ENCODE measurements at places on chromosomes 6 and 20. TPM values are rescaled to one million over a fixed set of nuclear protein-coding genes. Genes with fewer than 3 reads are reported as not detected.
A peak's percentile ranks its signal among the peaks of the same experiment; 100 is the strongest.

Gene PLEKHG1
- total RNA-seq = 0.27 TPM

Gene MATN4
- 2.1 TPM for total RNA-seq

Gene RRAGD
- total RNA-seq = 7.8 TPM

Gene CLPSL2
- not detected for total RNA-seq

Gene FAM184A
- total RNA-seq = 9.0 TPM

Gene CD40
- total RNA-seq = 2.0 TPM

DNA sequence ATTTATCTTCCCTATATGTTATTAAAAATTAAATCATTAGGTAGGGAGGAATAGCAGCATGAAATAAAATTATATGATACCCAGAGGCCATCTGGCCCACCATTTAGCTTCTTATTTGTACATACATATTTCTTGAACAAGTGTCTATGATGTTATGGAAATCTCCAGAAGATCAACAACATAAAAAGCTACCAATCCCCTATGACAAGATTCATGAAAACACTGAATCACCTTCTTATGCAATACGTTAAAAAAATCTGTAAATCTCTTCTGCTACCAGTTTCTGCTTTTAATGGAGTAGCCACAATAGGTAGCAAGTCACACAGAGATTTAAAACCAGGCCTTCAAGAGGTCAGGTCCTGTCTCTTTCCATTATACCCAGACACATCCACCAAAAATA lies 125.8 kb upstream of the ENPP5 start:
- no peaks in the 10 kb centered on the region for H3K4me1 ChIP-seq
- no peak for DNase-seq
- H3K27ac ChIP-seq = no peak overlapping the region
- H3K27me3 ChIP-seq = peaks cover 12% of the 10 kb centered on the region

DNA sequence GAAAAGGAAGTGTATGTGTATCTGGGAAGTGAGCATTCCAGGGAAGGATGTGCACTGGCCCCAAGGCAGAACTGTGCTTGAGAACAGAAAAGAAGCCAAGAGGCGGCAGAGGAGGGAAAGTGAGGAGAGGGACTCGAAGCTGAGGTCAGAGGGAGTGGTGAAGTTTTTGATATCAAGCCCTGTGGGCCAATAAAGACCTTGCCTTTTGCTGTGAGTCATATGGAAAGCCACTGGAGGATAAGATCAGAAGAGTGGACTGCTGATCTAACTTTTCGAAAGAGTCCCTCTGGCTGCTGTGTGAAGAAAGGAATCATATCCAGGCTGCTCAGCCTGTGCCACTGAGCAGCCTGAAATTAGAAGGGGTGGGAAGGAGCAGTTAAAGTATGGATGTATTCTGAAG lies 99.4 kb downstream of the EYA4 start:
- no peaks in the 10 kb centered on the region for H3K4me1 ChIP-seq
- no peak overlapping the region for H3K27ac ChIP-seq
- no peak overlapping the region for H3K4me3 ChIP-seq
- no peak for DNase-seq

DNA sequence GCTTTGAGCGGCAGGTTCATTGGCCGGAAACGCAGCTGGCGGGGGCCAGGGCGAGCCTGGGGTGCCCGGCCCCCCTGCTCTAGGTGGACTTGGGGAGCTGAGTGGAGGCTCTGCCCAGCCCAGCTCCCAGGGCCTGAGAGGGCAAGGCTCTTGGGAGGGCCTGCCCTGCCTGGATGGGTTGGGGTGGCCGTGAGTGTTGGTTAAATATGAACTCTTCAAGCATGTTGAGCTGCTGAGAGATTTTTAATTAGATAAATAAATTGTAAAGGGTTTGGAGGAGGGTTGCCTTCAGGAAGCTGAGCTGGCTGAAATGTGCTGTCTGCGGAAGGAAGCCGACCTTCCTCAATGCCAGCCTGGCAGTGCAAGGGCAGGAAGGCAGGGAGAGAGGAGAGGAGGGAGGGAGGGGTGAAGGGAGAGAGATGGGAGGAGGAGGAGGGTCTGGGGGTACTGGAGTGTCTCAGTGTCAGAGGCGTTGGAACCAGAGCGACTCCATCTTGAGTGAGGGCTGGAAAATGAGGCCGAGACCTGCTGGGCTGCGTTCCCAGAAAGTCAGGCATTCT lies 39.4 kb upstream of the PMEPA1 start:
- H3K4me1 ChIP-seq = peaks cover 12% of the 10 kb centered on the region
- DNase-seq = no peak
- H3K27ac ChIP-seq = no peak overlapping the region
- H3K4me3 ChIP-seq = no peak overlapping the region

DNA sequence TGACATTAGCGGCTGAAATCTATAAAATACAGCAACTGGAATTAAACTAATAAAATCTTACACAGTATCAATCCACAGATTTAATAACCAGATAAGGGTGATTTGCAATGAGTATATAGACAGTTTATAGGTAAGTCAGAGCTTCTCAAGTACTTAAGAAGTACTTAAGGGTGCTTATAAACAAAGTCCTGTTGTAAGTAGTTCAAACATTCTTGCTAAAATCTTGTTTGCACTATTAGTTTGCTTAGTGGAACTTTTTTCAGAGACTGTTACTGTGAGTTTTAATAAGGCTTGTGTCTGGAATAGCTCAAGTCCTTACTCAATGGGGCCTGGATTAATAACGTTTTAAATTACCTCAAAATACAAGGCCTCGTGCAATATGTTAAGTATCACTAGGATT lies 240.5 kb downstream of the GMDS start:
- no peak for DNase-seq
- H3K4me3 ChIP-seq = no peak overlapping the region
- H3K36me3 ChIP-seq = peaks cover 9% of the 10 kb centered on the region
- no peaks in the 10 kb centered on the region for H3K4me1 ChIP-seq

- no peak overlapping the region for H3K4me3 ChIP-seq
- H3K36me3 ChIP-seq = peaks cover 42% of the 10 kb centered on the region
- H3K27me3 ChIP-seq = no peaks in the 10 kb centered on the region
- H3K4me1 ChIP-seq = peaks cover 58% of the 10 kb centered on the region
- H3K27ac ChIP-seq = no peak overlapping the region
- DNase-seq = no peak
Observed at GRCh38 chr6:158044525-158044888, 62.8 kb downstream of the SYNJ2 start.

DNA sequence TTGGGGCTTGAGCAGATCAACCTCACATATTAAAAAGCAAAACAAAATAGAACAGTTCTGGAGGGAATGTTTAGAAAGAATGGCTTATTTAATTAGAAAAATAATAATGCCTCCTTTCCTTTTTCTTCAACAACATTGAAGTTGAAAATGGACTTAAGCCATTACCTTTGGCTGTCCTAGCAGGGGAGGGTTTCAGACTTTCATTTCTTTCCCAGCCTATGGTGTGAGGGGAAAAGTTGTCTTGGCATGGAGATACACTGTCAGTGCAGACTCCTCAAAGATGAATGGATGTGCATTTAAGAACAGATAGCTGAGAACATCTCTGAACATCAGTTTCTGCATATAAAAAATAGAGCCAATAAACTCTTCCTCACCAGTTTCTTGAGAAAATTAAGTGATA lies 169.5 kb downstream of the PAX1 start:
- H3K4me3 ChIP-seq = no peak overlapping the region
- no peaks in the 10 kb centered on the region for H3K36me3 ChIP-seq
- DNase-seq = no peak
- no peak overlapping the region for H3K27ac ChIP-seq
- no peaks in the 10 kb centered on the region for H3K27me3 ChIP-seq
- H3K4me1 ChIP-seq = no peaks in the 10 kb centered on the region

DNA sequence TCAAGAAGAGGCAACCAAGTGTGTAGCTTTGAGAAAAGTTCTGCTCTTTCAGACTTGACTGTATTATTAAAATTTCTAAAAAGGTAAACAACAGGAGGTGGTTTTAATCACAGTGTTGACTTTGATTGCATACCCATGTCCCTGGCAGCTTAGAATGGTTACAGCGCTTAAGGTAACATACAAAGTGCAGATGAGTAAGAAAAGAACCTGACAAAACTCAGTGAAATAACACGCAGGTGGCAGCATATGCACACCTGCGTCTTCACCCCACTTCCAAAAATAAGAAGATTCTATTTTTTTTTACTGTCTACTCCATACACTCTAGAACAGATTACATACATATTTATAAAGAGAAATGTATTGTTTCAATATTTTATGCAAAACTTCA lies 233.5 kb downstream of the GMPR start:
- no peaks in the 10 kb centered on the region for H3K27me3 ChIP-seq
- no peak for DNase-seq
- H3K36me3 ChIP-seq = peaks cover 33% of the 10 kb centered on the region
- peaks cover 79% of the 10 kb centered on the region for H3K4me1 ChIP-seq
- H3K4me3 ChIP-seq = no peak overlapping the region
- H3K27ac ChIP-seq = peak overlapping the region; percentile 93

- H3K27ac ChIP-seq = no peak overlapping the region
- no peaks in the 10 kb centered on the region for H3K36me3 ChIP-seq
- no peaks in the 10 kb centered on the region for H3K4me1 ChIP-seq
- no peak for DNase-seq
- H3K4me3 ChIP-seq = no peak overlapping the region
- peaks cover 4% of the 10 kb centered on the region for H3K27me3 ChIP-seq
Observed at GRCh38 chr20:61114493-61115175, 137.4 kb upstream of the CDH4 start.

DNA sequence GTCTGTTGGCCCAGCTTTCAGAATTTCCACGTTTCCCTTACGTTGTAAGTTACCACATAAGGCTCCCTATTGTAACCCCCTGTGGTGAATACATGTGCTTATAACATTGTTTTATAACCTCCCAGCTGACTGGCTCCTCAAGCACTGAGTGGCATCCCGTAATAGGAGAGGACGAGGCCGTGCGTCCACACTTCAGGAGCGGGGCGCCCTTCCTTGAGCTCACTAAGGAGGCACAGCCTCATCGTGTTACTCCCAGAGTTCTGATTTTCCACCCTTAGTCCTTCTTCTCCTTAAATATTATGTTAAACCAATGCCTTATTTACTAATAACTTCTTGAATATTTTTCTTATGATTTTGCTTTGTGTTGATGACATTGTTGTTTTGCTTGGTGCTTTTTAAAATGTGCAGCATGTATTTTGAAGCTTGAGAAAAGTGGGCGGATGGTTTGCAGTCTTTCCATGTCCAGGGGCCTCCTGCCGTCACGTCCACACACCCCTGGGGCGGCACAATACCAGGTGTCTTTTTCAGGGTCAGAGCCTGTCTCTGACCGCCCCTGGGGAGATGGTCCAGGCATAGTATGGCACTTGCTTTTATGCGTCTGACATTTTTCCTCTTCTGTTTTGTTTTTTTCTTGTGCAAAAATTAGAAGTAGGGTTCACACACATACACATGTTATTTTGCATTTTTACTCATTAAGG lies 181.8 kb downstream of the DLL1 start:
- no peak overlapping the region for H3K4me3 ChIP-seq
- DNase-seq = no peak
- H3K27me3 ChIP-seq = peaks cover 13% of the 10 kb centered on the region
- no peak overlapping the region for H3K27ac ChIP-seq
- no peaks in the 10 kb centered on the region for H3K4me1 ChIP-seq
- H3K36me3 ChIP-seq = no peaks in the 10 kb centered on the region

- H3K27me3 ChIP-seq = no peaks in the 10 kb centered on the region
- peaks cover 41% of the 10 kb centered on the region for H3K36me3 ChIP-seq
Observed at GRCh38 chr6:89769572-89769971, 50.0 kb downstream of the MDN1 start.

GRCh38 chr6:151649835-151650234 lies 156.0 kb downstream of the CCDC170 start:
- H3K4me1 ChIP-seq = no peaks in the 10 kb centered on the region
- DNase-seq = no peak

DNA sequence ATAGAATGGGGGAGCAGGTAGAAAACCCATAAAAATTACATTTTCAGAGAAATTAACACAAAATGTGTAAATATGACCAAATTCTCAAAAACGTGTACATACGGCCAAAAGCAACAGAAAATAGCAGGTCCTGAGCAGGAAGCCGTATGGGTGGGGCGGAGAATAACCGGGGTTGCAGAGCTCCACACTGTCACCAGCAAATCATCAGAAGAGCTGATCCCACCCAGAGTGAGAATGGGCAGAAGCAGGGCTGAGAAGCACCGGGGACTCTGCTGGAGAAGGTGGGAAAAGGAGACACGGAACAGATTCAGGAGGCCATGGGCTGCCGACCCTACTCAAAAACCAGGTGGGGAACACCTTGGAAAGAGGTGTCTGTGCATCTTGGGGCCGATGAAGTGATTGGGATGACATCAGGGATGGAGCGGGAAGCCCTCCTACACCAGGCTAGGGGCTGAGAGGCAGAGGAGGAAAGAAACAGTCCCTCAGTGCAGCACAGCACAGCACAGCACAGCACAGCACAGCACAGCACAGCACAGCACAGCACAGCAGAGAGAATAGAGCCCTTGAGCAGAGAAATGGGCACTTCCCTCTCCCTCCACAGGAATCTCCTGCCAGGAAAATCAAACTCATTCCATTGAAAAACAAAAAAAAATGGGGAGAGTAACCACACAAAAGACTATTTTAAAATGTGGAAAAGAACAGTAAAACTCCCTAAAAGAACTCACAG lies 22.3 kb downstream of the STX7 start:
- peaks cover 20% of the 10 kb centered on the region for H3K4me1 ChIP-seq
- H3K4me3 ChIP-seq = no peak overlapping the region
- H3K27me3 ChIP-seq = no peaks in the 10 kb centered on the region

DNA sequence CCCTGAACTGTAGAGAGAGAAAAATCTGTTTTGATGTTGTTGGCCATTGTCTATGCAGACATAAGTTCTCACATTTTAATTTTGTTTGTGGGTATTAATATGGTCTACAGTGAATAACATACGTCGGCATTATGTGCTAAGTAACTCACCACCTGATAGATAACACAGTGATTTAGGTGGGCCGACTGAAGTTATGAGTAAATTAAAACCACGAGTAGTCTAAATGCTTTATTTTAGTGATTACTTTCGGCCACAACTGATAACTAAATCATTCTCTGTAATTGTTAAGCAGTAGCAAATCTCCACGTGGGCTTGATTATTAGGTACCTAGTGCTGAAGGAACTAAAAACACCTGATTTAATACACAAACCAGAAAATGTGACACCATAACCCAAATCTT lies 1.1 kb downstream of the DOP1A start:
- H3K27ac ChIP-seq = no peak overlapping the region
- peaks cover 27% of the 10 kb centered on the region for H3K4me1 ChIP-seq
- H3K4me3 ChIP-seq = peak overlapping the region; percentile 89
- no peaks in the 10 kb centered on the region for H3K36me3 ChIP-seq
- DNase-seq = no peak

GRCh38 chr6:114334237-114334636 lies 8.6 kb downstream of the HS3ST5 start:
- H3K4me3 ChIP-seq = no peak overlapping the region
- DNase-seq = no peak
- H3K27ac ChIP-seq = no peak overlapping the region
- no peaks in the 10 kb centered on the region for H3K36me3 ChIP-seq
- no peaks in the 10 kb centered on the region for H3K27me3 ChIP-seq

DNA sequence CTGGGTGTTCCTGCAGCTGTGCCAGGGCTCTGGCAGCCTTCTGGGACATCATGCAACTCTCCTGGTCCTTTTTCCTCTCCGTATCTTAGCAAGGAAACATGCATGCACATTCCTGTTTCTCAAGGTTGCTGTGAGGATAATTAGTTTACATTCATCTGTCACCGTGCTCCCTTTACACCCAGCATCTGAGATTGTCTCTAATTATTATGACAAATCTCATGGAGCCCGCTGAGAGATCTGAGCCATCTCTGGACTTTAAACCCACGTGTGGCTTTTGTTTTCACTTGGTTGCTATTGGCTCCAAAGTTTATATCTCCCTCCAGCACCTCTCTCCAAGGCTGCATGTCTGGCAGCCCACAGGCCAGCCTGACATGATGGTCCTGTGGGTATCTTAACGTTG lies 167.6 kb downstream of the UNC5CL start:
- H3K27me3 ChIP-seq = peaks cover 5% of the 10 kb centered on the region
- no peak for DNase-seq
- no peaks in the 10 kb centered on the region for H3K36me3 ChIP-seq
- no peak overlapping the region for H3K27ac ChIP-seq
- no peak overlapping the region for H3K4me3 ChIP-seq
- H3K4me1 ChIP-seq = no peaks in the 10 kb centered on the region
